CD8-positive, alpha-beta memory T cell (primary cell): ENCODE measurements at places on chromosomes 11 and 22. TPM values are rescaled to one million over a fixed set of nuclear protein-coding genes. Genes with fewer than 3 reads are reported as not detected.

The NCAM1 gene
- total RNA-seq = 0.16 TPM

The FXYD2 gene
- total RNA-seq = 5.4 TPM

DNA sequence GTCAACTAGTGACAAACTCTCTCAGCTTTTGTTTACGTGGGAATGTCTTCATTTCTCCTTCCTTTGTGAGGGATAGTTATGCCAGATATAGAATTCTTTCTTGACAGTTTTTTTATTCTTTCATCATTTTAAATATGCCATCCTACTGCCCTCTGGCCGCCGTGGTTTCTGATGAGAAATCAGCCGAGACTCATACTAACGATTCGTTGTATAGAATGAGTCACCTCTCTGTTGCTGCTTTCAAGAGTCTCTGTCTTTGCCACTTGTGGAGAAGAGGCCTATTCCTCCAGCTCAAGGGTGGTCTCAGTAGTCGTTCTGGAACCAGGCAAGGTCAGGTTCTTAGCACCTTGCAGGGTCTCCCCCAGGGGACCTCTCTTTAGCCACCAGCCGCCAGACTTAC is 8.0 kb downstream of the MYO7A start:
- H3K4me1 ChIP-seq = no peaks in the 10 kb centered on the region
- H3K36me3 ChIP-seq = no peaks in the 10 kb centered on the region
- no peak overlapping the region for H3K4me3 ChIP-seq

DNA sequence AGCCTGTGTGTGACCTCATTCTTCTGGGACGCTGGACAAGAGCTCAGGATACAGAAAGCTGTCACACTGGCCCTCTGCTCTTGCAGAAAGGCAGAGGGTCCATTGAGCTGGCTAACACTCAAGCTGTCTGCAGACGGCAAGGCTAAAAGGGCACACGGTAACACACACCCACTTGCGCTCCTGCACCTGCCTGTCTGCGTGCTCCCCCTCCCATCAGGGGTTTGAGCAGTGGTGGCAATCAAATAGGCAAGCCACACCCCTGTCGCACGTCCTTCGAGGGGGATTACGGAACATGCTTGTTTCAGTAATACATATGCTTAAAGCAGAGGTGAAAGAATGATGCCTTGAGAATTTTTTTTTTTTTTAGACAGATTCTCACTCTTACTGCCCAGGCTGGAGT is 7.1 kb upstream of the QSER1 start:
- DNase-seq = no peak
- no peaks in the 10 kb centered on the region for H3K4me1 ChIP-seq
- no peaks in the 10 kb centered on the region for H3K27me3 ChIP-seq
- no peak overlapping the region for H3K27ac ChIP-seq
- H3K36me3 ChIP-seq = no peaks in the 10 kb centered on the region

GRCh38 chr11:59028105-59028504 is 58.0 kb upstream of the GLYATL1B start:
- DNase-seq = no peak
- no peaks in the 10 kb centered on the region for H3K36me3 ChIP-seq
- no peaks in the 10 kb centered on the region for H3K27me3 ChIP-seq
- no peak overlapping the region for H3K27ac ChIP-seq

The CRYBB3 gene
- 0.47 TPM for total RNA-seq

- H3K27me3 ChIP-seq = no peaks in the 10 kb centered on the region
- no peaks in the 10 kb centered on the region for H3K36me3 ChIP-seq
- no peak overlapping the region for H3K4me3 ChIP-seq
- no peak for DNase-seq
- no peaks in the 10 kb centered on the region for H3K4me1 ChIP-seq
These were observed 286.2 kb upstream of the NARS2 start for GRCh38 chr11:78860720-78861422.

- no peak for DNase-seq
- no peak overlapping the region for H3K4me3 ChIP-seq
- no peaks in the 10 kb centered on the region for H3K36me3 ChIP-seq
- no peak overlapping the region for H3K27ac ChIP-seq
These were observed 2.0 kb upstream of the CEP126 start for GRCh38 chr11:101912823-101913284.
